ENCODE measurements at places on chromosomes 2 and 18.
A peak's percentile ranks its signal among the peaks of the same experiment; 100 is the strongest.

- no peak for DNase-seq
These were observed 5.4 kb downstream of the NBAS start for GRCh38 chr2:15555760-15556193.

DNA sequence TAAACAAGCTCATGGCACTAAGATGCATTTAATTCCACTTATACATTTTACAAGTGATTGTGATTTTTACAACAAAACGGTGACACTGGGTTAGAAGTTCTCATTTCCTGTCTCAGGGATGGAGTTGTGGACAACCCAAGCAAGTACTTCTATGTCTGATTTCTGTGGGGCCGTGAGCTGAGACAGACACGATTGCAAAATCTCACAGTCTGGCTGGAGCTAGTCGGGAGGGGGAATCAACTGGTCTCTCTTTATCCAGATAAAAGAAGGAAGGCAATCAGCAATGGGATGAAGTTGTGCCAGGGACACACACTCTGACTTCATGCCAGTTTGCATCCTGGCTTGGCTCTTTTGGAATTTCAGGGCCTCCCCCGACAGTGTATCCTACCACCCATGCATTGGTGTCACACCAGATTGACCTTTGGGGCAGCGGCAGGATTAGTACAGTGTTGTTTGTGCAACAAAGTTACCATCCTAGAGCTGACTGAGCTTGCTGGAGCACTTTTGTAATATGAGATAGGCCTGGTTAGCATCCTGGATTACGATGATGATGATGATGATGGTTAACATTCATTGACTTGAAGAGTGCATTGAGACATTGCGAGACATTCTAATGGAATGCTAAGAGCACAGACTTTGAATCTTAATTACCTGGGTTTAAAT lies 98.8 kb downstream of the CTAGE1 start:
- no peak for DNase-seq

- no peak for DNase-seq
These were observed 32.3 kb upstream of the IMPA2 start for GRCh38 chr18:11948852-11949523.

DNA sequence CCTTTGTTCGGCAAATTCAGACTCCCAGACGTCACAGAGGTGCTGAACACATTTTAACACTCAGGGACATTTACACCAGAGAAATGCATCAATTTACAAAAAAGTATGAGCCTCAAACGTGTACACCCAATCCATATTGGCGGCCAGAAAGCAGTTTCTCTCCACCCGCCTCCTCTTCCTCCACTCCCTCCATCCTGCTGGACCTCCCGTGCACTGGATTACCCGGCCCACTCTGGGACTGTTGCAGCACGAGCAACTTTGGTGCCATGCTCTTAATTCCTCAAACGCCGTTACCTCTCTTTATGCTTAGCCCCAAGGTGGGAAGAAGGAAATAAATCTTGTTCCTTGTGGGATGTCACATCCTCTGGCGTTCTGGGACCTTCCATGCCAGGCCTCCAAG lies 243.4 kb downstream of the ZNF516 start:
- DNase-seq, result no peak

GRCh38 chr2:158154596-158154995 lies 52.9 kb downstream of the UPP2 start:
- DNase-seq, result no peak

GRCh38 chr2:129673234-129673633 lies 306.2 kb upstream of the RAB6C start:
- DNase-seq, result no peak

DNA sequence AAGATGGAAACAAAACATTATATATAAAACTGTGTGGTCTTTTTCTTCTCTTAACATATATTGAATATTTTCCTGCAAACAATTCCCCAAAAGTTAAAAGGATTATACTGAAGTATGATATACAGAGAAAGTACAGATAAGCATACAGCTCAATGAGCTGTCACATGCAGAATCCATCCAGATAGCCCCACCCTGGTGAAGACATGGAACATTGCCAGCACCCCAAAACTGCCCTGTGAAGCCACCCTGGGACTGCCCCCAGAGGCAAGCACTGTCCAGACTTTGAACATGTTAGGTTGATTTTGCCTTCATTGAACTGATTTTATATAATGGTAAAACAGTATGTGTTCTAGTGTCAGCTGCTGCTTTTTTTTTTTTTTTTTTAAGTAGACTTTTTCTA lies 112.3 kb upstream of the IL1R2 start:
- no peak for DNase-seq

- DNase-seq, result no peak
These were observed 56.8 kb downstream of the ASAP2 start for GRCh38 chr2:9263428-9263827.

GRCh38 chr18:13455960-13456481 lies 237.5 kb downstream of the LDLRAD4 start:
- no peak for DNase-seq

DNA sequence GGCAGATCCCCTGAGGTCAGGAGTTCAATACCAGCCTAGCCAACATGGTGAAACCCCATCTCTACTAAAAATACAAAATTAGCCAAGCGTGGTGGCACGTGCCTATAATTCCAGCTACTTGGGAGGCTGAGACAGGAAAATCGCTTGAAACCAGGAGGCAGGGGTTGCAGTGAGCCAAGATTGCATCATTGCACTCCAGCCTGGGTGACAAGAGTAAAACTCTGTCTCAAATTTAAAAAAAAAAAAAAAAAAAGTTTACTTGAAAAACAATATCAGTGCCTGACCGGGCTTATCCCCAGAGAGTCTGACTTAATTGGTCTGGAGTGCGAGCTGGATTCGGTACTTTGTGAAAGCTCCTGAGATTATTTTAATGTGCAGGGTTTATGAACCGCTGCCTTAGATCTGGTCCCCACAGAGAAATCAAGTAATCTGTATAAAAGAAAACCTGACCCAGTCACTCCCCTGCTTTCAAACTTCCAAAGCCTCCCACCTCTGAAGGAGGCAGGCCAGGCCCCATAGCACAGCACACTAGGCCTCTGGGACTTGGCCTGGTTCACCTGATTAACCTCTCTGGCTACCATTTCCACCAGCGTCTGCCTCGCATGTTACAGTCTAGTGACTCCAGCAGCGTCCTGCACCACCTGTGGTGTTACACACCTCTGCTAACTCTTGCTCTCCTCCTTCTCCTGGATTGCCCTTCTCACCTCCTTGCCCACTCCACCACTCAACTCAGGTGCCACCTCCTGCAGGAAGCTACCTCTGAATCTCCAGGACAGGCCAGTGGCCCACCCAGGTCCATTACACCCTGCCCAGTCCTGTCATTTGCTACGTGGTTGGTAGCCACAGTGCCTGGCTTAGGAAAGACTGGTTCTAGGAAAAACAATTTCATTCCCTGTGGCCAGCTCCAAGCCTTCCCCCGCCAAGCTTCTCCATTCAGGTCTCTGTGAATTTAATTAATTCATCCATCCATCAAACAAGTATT lies 114.3 kb upstream of the PPP1CB start:
- no peak for DNase-seq

DNA sequence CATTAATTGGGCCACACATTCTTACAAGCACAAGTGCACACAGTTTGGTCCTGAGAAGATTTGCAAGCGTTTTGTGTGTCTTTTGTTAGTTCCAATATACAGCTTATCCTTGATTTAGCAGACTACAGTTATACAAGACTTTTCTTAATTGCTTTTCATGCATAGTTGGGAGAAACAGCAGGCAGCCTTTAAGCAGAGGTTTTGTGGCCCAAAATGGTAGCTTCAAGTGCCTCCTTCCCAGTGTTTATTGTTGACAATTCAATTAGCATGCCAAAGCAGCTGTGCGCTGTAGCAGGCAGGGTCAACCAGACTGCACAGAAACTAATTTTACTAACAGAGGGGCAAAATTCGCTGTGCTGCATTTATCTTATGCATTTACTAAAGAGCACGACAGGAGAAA lies 47.5 kb downstream of the FRZB start:
- no peak for DNase-seq

- peak; percentile 54 for DNase-seq
These were observed 275.9 kb downstream of the TMX3 start for GRCh38 chr18:68438983-68439382.

GRCh38 chr2:30865243-30865642 lies 58.0 kb upstream of the CAPN13 start:
- peak; percentile 21 for DNase-seq

DNA sequence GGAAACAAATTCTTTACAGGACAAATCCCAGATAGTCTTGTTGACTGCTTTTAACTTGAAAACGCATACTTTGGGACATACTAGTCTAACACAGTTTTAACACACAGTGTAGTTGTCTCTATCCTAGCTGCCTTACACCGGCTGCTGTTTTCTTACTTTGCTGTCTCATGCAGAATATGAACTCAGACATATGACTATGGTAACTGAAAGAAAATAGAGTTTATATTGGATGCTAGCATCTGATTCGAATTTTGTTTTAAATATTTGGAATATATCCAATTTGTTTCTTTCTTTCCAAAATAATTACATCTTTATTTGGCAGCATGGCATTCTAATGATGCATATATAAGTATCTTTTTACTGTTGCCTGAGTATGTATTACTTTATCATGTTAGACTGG lies 69.8 kb downstream of the ANKRD12 start:
- no peak for DNase-seq

GRCh38 chr2:230956827-230957755 lies 32.0 kb upstream of the GPR55 start:
- peak; percentile 66 for DNase-seq

- no peak for DNase-seq
These were observed 85.8 kb upstream of the TTN start for GRCh38 chr2:178892751-178893625.

DNA sequence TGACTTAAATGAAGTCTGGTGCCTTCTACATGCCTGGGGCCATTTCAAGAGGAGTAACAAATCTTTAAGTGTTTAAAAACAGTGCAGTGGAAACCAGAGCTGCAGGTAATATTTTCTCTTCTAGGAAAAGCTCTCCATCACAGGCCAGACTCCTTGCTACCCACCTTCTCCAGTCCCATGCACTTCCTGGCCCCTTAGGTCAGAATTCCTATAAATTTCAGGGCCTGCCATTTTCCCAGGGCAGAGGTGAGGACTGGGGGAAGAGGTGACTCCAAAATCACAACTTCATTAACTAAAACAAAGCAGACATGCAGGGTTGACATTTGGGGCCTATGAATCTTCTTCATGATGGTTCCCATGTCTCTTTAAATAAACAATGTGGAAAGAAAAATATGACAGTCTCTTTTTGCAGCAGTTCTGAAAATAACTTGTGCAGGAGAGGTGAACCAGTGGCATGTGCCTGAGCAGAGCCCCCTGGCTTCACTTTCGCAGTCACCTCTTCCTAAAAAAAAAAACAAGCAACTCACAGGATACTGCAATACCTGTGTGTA lies 63.7 kb upstream of the TANC1 start:
- no peak for DNase-seq

- no peak for DNase-seq
These were observed 70.3 kb downstream of the VWC2L start for GRCh38 chr2:214481204-214481603.

- peak; percentile 60 for DNase-seq
These were observed 43.2 kb upstream of the NOSTRIN start for GRCh38 chr2:168758970-168759820.
